ENCODE measurements at places on chromosomes 1 and 21.

GRCh38 chr1:45643321-45643720 lies 19.5 kb upstream of the CCDC17 start:
- no peak for DNase-seq

DNA sequence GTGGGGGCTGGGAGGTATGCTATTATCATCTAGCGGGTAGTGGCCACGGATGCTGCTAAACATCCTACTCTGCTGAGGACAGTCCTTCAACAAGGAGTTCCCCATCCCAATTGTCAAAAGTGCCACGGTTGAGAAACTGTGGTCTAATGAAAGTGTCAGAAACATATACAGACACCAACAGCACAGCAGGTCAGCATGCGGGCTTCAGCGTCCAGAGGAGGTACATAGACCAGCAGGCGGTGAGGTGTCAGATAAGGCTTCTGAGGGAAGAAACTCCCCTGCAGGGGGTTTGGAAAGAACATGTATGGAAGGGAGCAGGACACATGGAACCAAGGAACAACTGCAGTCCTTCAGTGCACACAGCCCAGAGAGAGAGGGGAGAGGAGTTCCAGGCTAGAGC lies 4.8 kb upstream of the TTC4 start:
- DNase-seq, result no peak

DNA sequence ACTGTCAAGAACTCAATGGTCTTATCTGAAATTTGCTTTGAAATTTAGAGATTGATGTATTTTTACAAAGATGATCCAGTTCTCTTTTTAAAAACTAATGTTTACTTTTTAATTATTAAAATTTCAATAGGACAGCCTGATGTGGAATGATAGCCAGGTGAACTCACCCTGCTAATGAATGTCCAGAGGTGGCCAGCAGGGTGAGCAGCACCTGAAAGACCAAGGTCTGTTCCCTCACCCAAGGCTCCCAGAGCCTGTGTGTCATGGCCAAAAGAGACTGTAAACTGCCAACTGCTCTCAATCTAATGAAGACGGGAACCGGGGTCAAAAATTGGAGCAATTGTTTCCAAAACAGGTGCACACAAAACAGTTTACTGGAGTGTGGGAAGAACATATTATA lies 340.4 kb downstream of the DISC1 start:
- DNase-seq, result no peak

- DNase-seq, result no peak
These were observed 26.8 kb downstream of the TP73 start for GRCh38 chr1:3679098-3679555.

GRCh38 chr1:11053758-11054137 lies 6.1 kb downstream of the SRM start:
- DNase-seq, result no peak

DNA sequence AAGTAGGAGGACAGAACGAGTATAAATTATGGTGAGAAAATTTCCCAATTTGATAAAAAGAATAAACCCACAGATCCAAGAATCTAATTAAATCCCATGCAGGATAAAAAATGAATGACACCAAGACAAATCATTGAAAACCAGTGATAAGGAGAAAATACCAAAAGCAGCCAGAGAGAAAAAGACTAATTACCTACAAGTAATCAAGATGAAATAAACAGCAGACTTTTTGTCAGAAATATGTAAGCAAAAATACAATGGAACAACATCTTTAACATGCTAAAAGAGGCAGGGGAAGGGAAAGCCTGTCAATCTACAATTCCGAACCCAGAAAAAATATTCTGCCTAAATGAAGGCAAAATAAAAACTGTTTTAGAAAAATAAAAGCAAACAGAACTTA lies 20.7 kb upstream of the CCN1 start:
- no peak for DNase-seq

- peak; percentile 28 for DNase-seq
These were observed 55.6 kb downstream of the NKAIN1 start for GRCh38 chr1:31183927-31184554.

DNA sequence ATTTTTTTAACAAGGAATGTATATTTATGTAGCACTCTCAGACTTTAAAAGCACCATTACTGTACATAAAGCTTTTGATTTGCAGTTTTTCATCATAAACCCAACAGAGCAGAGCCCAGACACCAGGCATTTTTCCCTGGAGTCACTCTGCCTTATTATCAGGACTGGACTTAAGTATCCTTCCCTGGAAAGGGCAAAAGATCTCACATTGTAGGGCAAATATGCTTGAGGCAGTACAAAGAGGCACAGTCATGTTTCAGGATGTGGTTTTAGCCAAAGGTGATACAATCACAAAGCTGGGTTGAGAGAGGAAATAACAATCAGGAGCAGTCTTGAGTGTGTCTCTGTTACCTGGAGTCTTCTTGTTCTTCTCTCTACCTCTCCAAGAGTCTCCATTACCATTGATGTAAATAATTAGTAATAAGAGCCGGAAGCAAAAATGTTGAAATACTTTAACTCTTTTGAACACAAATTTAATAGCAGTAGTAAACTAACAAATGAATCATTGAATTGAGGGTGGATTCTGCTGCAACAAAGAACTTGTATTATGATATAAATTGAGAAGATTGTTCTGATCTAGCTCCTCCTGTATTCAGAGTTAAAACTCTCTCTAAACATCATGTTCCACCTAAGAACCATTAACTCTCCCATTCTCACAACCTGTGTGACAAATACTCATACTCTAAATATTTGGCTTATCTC lies 160.5 kb downstream of the LTN1 start:
- DNase-seq, result peak; percentile 38
